ENCODE measurements at places on chromosomes 2 and 18.
A peak's percentile ranks its signal among the peaks of the same experiment; 100 is the strongest.

DNA sequence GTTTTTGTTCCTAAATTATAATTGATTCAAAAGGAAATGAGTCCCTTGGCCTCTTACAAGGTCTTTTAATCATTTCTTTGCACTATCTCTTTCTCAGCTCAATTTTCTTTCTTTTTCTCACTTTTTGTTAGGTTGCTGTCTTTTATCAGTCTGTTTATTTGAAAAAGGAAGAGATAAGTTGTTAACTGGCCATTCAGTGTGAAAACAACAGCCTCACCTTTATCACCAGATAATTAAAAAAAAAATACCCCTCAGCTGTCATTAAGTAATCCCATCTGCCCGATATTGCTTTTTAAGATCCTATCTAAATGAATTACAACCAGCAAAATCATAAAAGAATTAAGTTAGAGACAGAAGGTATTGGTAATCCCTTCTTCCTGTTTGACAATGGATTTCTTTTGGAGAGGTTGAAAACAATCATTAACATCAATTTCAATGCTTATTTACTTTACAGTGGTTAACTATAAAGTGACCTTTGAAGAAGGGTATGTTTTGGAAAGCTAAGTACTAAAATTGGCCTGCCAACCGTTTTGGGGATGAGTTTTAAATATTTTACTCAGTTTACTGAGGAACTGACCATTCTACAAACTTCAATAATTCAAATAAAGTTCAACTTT lies 104.9 kb downstream of the TGIF1 start:
- no peak for DNase-seq

GRCh38 chr2:33512112-33512511 lies 35.7 kb downstream of the RASGRP3 start:
- DNase-seq: no peak

DNA sequence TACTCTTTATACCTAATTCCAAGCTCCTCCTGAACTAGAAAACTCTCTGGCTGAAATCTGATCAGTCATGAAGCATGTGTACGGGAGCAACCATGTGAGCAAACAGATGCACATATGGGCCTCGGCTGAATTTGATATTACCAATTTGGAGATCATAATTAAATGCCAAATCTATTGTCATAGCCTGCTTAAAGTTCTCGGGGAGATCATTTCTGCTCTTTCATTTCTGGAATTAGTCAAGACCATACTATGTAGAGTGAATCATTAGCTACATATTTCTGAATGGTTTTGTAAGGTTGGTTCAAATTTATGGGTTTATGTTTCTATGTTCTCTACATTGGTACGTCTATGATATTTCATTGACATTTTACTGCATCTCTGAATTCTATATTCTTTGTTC lies 205.5 kb downstream of the UBE2E3 start:
- no peak for DNase-seq

DNA sequence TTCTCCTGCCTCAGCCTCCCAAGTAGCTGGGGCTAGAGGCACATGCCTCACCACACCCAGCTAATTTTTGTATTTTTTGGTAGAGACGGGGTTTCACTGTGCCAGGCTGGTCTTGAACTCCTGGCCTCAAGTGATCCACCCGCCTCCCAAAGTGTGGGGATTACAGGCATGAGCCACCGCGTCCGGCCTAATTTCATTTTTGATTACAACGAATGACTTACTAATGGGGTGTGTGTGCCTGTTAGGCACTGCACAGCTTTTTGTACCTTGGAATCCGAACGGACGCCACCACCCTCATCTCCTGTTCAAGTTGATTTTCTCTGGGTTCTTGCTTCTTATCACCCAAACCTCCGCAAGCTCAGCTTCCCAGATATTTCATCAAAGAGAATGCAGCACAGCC lies 17.2 kb downstream of the PTMA start:
- no peak for DNase-seq

GRCh38 chr18:6058941-6059340 lies 163.6 kb upstream of the TMEM200C start:
- no peak for DNase-seq

- peak; percentile 42 for DNase-seq
Measured at GRCh38 chr18:8987241-8987640, 115.3 kb upstream of the NDUFV2 start.

GRCh38 chr2:28497206-28497605 lies 1.3 kb downstream of the PLB1 start:
- DNase-seq: no peak

GRCh38 chr2:120887741-120888231 lies 152.1 kb downstream of the GLI2 start:
- no peak for DNase-seq

- DNase-seq: peak; percentile 59
Measured at GRCh38 chr2:235025800-235026536, 74.2 kb downstream of the SH3BP4 start.

- DNase-seq: no peak
Measured at GRCh38 chr18:35186291-35187034, 54.4 kb upstream of the ZNF397 start.

- DNase-seq: no peak
Measured at GRCh38 chr2:144358374-144358964, 161.4 kb downstream of the ZEB2 start.

DNA sequence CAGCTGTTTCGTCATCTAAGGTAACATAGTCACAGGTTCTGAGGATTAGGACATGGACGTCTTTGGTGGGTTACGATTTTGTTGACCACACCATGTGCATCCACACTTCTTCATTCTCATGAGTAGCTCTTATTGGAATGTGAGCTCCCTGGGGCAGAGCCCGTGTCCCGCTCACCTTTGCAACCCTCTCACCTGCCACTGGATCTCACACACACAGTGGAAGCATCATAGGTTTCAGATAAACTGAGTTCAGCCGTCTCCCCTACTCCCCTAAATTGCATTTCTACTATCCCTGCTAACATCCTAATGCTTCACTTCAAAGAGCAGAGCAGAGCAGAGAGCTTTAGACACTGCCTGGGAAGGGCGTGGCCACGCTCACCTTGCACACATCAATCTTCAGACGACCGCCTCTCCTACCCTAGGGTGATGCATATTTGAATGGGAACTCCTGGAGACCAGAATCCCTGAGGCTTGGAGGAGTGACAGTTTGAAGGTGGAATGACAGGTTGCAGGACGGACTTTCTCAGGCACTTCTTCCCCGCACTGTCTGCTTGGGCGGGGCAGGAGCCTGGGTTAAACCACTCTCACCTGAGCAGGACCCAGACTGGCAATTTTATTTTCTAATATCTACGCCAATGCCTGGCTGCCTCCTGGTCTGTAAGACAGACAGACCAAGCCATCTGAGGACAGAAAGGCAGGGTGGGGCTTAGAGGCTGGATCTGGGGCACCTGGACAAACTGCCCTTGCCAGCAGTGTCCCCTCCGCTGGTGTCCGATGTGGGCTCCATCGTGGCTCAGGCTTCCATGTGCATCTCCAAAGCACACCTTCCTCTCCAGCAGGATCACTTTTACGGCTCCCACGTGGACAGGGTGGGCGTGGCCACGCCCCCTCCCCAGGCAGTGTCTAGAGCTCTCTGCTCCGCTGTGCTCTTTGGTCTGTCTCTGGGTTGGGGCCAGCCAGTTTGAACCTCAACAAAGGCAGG lies 229.5 kb upstream of the COPS8 start:
- no peak for DNase-seq

DNA sequence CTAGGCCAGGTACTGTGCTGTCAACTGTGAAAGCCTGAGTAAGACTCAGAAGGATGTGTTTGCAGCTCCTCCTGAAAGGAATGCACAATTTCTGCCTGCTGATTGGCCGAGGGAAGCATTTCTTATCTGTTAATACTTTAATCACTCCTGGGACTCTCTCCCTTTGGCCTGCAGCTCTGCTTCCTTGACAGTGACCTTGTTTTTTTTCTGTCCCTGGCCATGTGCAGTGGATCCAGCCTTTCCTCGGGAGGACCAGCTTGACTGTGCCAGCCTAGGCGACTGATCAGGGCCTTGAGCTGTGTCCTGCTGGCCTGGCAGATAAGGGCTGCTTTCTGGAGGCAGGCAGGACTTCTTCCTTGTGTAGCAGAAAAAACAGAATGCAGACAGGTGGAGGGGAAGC lies 10.0 kb downstream of the RNF144A start:
- no peak for DNase-seq

GRCh38 chr2:11995456-11995855 lies 249.0 kb downstream of the LPIN1 start:
- peak; percentile 32 for DNase-seq

DNA sequence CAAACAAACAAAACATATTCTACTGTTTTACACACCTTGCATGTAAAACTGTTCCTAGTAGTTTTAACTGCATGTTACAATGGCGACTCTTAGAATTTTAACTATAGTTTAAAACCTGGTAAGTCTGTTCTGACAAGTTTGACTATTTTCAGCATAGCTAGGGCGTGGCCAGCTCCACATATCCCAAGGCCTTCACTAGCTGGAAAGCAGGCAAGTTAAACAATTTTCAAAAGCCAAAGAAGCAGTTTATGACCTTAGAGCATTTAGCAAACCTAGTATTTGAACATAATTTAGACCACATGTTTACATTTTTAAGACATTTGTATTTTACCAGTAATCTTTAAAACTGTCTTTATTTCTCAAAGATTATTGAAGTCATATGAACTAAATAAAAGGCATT lies 402.8 kb upstream of the SYT4 start:
- DNase-seq: peak; percentile 29

DNA sequence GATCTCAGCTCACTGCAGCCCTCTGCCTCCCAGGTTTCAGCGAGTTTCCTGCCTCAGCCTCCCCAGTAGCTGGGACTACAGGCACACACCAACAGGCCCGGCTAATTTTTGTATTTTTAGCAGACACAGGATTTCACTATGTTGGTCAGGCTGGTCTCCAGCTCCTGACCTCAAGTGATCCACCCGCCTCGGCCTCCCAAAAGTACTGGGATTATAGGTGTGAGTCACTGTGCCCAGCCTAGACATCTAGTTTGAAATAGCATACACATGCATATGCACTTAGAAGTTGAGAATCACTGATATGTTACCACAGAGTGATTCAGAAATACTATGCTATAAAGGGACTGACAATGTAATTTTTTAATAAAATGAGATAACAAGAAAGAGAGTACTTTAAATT lies 69.8 kb upstream of the CDKL4 start:
- DNase-seq: peak; percentile 33

GRCh38 chr2:217048730-217049129 lies 188.9 kb upstream of the TNP1 start:
- DNase-seq: no peak

DNA sequence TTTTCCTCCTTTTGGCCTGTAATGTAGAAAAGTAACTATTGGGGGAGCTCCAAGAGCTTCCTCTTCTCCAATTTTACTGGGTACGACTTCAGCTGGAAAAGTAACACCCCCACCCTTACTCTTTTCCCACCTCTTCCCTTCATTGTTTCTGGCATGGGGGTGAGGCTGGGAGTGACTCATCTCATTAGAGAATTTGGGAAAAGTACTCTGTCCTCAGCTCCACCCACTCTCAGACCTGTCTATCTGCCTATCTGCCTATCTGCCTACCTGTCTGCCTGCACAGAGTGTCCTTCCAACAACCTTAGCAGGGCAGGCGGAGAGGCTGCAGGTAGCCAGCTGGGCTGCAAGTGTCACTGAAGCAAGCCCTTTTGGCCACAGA lies 93.6 kb downstream of the EPHA4 start:
- DNase-seq: no peak

- no peak for DNase-seq
Measured at GRCh38 chr2:127024769-127025358, 82.1 kb downstream of the BIN1 start.

DNA sequence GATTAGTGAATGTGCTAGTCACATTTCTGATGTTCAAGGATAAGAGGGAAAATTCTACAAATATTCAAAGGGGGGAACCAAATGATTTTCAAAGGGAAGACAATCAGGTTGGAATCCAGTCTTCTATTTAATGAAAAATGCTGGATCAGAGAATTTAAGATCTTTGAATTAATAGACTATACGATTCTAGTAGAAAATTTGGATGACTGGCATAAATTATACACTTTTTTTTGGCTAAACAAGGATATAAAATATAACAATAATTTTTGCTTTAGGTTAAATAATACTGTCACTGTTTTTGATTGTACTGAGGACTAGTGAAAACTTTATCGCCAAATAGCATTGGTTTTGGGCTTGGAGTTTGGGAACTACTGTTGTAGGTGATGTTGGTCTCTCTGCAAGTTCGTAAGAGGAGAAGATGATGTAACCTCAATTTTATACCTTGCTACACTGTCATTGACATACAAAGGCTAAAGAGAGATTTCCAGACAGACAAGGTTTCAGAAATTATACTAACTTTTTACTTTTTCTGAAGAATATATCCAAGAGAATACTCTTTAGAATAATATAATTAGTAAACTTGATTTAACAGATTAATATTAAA lies 51.3 kb downstream of the NCOA1 start:
- DNase-seq: no peak

- DNase-seq: no peak
Measured at GRCh38 chr2:152198499-152198898, 22.9 kb upstream of the STAM2 start.

DNA sequence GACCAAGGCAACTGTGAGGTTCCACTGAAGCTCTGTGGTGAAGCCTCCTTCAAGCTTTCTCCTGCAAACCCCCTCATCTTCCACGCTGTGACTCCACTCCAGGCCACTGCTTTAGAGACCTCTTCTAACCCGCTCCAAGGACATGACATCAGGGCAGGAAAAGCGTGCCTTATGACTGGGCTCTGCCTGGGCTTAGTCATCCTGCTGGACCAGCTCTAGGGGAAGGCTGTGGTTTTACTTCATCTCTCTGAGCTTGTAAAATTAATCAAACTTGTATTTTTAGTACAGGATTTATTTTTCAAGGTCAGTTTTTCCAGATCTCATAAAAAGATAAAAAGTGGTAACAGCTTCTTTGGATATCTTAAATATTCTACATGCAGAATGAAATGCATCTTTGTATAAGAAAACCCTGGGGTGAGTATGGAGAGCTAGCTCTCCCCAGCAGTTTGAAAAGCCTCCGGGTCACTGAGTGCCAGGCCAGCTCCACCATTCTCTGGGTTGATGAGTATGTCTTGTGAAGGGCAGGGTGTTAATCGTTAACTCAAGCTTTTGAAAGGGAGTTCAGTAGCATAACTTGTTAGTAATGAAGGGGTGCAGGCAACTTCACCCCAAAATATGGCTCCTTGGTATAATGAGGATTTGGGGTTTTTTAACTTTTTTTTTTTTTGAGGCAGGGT lies 33.1 kb upstream of the YPEL5 start:
- DNase-seq: peak; percentile 78

GRCh38 chr2:29129586-29130281 lies 14.5 kb downstream of the CLIP4 start:
- DNase-seq: no peak

DNA sequence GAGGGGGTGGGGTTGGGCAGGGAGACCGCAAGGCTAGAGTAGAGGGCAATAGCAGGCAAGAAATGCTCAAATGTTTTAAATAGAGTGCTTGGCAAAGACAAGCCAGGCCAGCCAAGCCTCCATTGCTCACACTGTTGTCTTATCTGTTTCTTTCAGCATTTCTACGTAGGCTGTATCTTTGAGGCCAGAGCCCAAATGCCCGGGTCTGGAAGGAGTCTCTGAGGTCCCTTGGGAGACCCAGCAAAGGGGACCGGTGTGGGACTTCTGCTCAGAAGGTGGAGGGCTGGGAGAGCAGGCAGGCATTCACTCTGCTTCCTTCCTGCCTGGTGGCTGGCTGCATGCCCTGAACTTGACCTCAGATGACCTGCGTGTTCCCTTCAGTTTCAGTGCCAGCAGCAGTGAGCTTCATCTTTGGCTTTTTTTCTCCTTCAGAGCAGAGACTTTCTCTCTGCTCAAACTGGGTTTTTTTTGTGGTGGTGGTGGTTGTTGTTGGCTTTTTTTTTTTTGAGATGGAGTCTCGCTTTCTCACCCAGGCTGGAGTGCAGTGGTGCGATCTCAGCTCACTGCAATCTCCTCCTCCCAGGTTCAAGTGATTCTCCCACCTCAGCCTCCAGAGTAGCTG lies 13.7 kb upstream of the TET3 start:
- no peak for DNase-seq

- no peak for DNase-seq
Measured at GRCh38 chr2:206040525-206040924, 45.4 kb downstream of the INO80D start.
